ENCODE measurements at places on chromosomes 7 and 10.

DNA sequence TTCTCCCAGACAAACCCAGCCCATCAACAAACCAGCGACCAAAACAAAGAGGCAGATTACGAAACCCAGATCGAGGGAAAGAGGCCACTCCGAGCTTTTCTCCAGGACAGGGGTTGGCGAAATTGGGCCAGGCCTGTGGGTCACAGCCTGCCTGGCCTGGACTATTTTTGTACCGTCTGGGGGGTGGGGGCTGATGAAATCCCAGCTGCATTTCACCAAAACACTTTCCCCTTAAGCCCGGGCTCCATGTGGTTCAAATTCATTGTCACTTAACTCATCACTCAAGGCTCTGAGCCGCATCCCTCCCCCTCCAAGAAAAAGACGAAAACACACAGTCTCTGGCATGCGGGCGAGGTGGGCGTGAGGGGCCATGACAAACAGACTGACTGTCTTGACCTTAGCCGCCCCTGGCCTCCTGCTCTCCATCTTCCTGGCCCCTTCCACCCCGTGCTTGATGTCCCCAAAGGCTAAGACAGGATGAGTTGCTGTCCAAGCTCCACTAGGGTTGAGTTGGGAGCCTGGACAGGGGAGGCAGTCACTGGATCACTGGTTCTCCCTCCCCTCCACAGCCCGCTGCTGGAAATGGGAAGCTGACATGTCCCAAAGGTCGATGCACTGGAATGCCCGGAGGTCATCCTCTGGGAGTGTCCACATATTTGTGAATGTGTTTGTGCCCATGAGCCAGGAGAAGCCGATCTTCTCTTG is 19.2 kb downstream of the TMEM270 start:
- DNase-seq = peak; percentile 60

GRCh38 chr7:20236790-20237189 is 19.6 kb upstream of the MACC1 start:
- DNase-seq = peak; percentile 35

- no peak for DNase-seq
Observed at GRCh38 chr7:121157885-121158590, 169.5 kb downstream of the CPED1 start.

DNA sequence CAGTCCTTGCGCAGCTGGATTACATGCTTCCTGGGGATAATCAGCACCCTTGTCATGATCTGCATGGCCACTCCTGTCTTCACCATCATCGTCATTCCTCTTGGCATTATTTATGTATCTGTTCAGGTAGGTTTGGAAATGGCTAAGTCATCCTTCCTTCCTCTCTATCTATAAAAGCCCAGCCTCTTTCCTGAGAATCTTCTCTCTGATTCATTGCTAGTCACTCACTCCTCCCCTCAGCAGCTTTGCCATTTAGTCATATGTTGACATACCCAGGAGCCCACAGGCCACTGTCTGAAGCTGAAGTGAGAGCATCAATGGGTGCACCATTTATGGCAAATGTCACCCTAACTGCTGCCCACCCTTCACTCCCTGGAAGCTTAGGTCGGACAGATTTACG is 52.0 kb downstream of the ABCC2 start:
- DNase-seq = peak; percentile 85

DNA sequence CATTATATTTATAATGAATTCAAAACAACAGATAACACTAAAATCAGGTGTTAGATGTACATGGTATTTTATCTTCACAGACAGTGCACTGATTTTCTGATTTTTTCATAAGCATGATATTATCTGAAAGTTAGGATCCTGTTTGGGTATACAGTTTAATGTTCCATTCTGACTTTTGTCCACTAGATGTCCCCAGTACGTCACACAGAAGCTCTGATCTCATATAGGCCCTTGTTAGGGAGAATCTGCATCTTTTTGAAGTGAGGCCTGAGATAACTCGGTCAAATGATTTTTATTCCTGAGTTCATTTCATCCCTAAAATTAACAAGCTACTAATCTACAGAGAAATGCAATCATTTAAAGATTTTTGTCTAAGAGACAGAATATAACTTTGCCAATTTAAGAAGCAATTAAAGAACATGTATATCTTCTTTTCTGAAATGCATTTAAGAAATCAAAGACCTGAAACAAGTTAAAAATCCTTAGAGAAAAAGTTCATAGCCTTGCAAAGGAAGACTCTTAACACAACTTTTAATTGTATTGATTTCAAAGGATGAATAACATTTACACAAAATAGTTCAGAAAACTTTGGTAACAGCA is 72.0 kb upstream of the TES start:
- peak; percentile 70 for DNase-seq

DNA sequence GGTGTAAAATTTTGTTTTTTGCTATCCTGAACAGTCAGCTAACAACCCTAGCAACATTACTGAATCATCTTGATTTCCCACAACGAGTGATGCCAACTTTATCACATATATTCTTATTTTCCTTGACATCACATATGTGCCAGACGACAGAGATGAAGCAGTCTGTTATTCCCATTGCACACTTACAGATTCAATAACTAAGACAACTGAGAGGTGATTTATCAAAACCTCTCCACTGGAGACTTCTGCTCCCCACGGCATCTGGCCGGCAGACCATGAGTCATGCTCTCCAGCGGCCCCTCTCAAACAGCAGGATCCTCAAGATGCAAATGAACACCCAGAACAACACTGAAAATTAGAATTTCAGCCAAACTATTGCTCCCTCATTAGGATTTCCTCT is 57.1 kb downstream of the AMPH start:
- DNase-seq = peak; percentile 50

- DNase-seq = no peak
Observed at GRCh38 chr10:98301664-98302319, 33.8 kb upstream of the LOXL4 start.

GRCh38 chr10:33101392-33101787 is 143.4 kb upstream of the ITGB1 start:
- no peak for DNase-seq

DNA sequence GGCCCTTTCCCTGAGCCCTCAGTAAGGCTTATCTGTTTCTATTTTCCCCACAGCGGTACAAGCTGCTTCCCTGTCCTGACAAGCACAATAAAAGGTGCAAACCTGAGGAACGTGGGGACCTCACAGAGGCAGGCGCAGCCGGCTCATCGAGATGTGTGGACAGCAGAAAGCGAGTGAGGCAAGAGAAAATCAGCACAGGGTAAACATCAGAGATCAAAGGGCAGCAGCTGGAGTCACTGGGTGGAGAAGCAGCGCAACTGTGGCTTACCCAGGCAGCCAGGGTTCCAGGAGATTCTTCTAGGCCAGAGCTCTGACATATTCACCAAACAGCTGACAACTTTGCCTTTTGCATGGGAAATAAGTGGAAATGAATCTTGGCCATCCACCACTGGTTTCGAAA is 212.6 kb downstream of the WDR11 start:
- no peak for DNase-seq

DNA sequence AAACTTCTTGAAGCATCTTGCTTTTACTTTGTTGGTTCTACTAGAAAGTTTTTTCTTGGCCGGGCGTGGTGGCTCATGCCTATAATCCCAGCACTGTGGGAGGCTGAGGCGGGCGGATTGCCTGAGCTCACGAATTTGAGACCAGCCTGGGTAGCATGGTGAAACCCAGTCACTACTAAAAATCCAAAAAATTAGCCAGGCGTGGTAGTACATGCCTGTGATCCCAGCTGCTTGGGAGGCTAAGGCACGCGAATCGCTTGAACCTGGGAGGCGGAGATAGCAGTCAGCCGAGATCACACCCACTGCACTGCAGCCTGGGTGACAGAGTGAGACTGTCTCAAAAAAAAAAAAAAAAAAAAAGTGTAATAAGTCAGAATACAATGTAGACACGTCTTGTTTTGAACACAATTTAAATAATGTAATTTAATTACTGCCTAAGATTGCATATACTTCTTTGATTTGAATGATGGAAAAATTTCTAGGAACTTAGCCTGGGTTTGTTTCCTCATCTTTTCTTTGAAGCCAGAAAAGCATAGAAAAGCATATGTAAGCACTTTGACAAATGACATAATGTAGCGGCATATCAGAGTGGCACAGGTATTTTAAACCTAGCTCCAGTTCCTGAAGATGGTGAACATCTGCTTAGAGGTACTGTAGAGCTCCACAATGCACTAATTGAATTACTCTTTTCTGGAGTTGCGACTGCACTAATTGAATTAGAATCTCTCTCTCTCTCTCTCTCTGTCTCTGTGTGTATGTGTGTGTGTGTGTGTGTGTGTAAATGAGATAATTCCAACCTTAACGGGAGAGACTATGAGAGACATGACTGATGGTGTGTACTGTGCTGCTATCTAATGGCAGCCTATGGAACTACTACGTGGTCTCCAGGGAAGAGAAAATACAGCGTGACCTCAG is 87.8 kb downstream of the BTRC start:
- peak; percentile 59 for DNase-seq

GRCh38 chr7:141945356-141945755 is 1.4 kb downstream of the CLEC5A start:
- peak; percentile 34 for DNase-seq

GRCh38 chr7:107834401-107834800 is 31.4 kb upstream of the SLC26A3 start:
- DNase-seq = no peak

- DNase-seq = no peak
Observed at GRCh38 chr7:5296015-5296610, 13.4 kb downstream of the SLC29A4 start.

- no peak for DNase-seq
Observed at GRCh38 chr7:155071121-155071651, 1.1 kb downstream of the HTR5A start.

GRCh38 chr10:116104210-116104932 is 168.6 kb downstream of the GFRA1 start:
- peak; percentile 43 for DNase-seq

- no peak for DNase-seq
Observed at GRCh38 chr7:127594490-127594889, 954 bp downstream of the FSCN3 start.

- DNase-seq = no peak
Observed at GRCh38 chr10:117260084-117260483, 19.2 kb downstream of the SLC18A2 start.

DNA sequence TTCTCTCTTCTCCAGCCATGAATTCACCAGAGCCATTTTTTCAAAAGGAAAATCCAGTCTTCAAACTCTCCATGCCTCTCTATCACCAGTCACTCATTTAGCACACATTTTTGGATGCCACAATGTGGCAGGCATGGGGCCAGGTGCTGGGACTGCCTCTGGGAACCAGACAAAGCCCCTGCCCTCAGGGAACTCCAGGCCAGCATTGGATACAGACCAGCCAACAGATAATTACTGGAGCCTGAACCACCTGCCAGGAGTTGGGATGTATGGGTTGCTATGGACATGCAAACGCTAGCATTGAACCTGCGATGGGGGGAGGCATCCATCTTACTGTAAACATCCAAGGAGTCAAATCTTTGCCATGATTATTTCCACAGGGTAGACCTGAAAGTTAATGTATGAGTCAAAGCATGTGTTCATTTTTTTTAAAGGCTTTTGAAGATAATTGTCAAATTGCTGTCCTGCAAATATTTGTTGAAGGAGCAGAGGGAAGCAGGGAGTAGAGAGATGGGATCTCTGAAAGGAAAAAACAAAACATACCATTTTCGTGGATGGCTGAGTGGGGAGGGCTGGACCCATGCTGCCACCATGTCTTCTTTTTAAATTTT is 43.2 kb downstream of the SRRM3 start:
- DNase-seq = no peak

DNA sequence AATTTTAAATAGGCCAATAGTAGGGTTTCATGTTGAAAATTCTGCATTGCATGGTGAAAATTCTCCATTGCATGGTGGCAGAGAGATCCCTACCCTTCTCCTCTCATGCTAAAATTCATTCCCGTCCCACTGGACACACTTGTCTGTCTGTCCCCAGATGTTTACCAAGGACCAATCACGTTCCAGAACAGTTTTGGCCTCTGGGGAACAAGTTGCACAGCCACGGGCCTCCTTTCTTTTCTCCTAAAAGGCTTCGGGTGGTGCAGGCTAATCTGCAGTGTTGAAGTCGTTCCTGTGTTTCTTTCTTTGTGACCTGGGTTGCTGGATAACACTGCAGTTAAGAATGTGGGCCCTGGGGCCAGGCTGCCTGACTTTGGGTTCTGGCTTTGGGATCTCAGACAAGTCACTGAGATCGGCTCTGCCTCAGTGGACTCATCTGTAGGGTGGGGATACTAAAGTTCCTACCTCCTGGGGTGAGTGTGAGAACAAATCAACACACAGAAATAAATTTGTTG is 113.1 kb upstream of the FAM204A start:
- DNase-seq = no peak

- no peak for DNase-seq
Observed at GRCh38 chr10:133185916-133186315, 25.9 kb downstream of the KNDC1 start.

- DNase-seq = no peak
Observed at GRCh38 chr10:69939061-69939460, 113.6 kb upstream of the MACROH2A2 start.

GRCh38 chr7:155806096-155806871 is 6.0 kb downstream of the SHH start:
- no peak for DNase-seq

- DNase-seq = no peak
Observed at GRCh38 chr10:20598590-20598989, 298.5 kb downstream of the NEBL start.

- no peak for DNase-seq
Observed at GRCh38 chr7:96649981-96650380, 59.7 kb downstream of the SEM1 start.

- DNase-seq = no peak
Observed at GRCh38 chr7:92352009-92352408, 95.3 kb upstream of the GATAD1 start.

DNA sequence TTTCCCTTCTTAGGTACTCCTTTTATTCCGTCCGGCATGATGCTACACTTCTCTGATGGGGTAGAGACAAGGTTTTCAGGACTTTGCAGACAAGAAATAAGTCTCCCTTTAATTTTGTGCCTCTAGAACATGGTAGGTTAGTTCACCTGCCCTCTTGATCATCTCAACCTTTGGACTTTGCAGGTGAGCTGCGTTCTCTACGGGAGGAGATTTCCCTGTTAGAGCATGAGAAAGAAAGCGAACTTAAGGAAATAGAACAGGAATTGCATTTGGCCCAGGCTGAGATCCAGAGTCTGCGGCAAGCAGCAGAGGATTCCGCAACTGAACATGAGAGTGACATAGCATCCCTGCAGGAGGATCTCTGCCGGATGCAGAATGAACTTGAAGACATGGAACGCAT is 9.2 kb downstream of the CCDC136 start:
- DNase-seq = no peak

All from EL (cell line).